Stimulated activated CD8-positive, alpha-beta memory T cell treated with anti-CD3 and anti-CD28 coated beads, Interleukin-4, amount 100 ng/mL, for 4 hours (primary cell): ENCODE measurements at places on chromosomes 1 and 21.

DNA sequence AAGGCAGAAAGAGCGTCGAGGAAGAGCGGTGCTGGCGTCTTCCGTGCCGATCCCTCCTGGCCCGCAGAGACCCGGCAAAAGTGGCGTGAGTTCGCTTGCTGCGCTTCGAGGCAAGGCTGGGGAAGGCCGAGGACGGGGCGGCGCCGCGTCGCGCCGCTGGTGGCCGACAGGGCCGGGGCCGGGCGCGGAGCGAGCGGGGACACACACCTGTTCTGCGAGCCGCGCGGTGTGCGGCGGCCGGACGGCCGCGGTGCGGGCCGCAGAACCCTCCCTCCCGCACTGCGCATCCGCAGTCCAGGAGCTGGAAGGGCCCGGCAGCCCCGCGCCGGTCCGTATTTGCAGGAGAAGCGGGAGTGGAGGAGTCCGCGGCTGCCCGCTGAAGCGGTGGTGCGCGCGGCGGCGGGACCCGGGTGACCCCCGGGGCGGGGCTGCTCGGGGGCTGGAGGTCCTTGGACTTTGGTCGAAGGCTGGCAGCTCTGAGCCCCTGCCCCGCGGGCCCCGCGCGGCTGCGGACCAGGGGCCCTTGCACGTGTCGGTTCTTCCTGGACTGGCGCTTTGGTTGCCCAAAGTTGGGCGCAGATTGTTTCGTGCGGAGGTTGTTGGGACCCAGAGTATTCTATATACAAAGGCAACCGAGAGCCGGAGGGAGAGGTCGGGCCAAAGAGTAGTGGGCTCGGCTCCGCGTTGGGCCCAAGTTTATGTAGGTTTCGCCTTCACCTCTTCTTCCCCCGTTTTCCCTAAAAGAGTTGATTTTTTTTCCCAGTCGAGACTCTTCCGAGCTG, 2.6 kb downstream of the RNF220 start:
- DNase-seq, result no peak

DNA sequence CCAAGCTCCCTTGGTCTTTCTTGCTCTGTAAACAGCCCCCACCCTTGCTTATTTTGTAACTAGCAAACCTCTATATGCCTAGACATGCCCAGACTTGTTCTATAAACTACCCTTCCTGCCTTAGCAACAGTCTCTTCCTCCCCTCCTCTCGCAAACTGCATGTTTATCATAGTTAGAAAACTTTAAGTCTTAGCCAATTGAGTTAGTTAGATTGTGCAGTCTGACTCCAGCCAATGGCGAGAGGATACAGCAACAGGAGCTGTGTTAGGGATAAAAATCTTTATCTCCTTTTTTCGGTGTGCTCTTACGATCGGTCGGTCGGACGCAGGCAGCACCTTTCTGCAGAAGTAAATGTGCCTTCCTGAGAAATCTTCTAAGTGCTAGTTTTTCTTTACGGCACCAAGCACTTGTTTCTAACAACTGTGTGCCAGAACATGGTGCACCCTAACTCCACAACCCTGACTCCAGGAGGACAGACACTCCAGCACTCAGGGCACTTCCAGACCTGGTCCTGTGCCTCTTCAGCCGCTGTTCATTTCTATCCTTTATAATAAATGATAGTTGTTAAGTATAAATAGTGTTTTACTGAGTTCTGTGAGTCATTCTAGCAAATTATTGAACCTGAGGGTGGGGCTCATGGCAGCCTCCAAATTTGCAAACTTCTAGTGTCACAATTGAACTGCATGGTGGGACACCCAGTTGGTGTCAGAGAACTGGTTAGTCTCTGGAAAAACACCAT, 25.7 kb upstream of the GNG4 start:
- DNase-seq, result no peak

DNA sequence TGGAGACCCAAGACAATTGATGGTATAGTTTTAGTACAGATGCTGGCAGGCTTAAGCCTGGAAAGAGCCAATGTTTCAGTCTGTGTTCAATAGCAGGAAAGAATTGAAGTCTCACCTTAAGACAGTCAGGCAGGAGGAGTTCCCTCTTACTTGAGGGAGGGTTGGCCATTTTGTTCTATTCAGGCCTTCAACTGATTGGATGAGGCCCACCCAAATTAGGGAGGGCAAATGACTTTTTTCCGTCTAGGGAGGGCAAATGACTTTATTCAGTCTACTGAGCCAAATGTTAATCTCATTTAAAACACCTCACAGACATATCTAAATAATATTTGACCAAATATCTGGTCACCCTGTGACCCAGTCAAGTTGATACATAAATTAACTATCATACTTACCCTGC, 31.4 kb upstream of the ELAVL4 start:
- DNase-seq, result no peak

- DNase-seq, result no peak
Measured at GRCh38 chr1:40640314-40641076, 25.0 kb downstream of the RIMS3 start.

DNA sequence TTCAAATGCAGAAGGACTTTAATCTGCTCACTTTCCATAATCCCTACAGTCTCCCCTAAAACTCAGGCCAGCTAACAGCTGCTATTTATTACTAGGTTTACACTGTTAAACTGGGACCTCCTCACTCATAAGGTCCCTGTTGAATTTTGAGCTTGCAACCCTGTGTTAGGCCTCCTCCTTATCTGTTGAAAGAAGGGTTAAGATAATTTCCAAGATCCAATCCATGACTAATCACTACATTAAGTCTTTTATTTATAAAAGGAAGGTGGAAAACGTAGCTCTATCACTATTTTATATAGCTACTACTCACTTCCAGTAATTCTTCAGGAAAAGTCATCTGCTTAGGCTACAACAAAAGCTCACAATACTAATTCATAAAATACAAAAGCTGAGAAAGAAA, 79.5 kb downstream of the EVI5 start:
- DNase-seq, result no peak

GRCh38 chr1:23020706-23021405, 1.6 kb downstream of the KDM1A start:
- no peak for DNase-seq

DNA sequence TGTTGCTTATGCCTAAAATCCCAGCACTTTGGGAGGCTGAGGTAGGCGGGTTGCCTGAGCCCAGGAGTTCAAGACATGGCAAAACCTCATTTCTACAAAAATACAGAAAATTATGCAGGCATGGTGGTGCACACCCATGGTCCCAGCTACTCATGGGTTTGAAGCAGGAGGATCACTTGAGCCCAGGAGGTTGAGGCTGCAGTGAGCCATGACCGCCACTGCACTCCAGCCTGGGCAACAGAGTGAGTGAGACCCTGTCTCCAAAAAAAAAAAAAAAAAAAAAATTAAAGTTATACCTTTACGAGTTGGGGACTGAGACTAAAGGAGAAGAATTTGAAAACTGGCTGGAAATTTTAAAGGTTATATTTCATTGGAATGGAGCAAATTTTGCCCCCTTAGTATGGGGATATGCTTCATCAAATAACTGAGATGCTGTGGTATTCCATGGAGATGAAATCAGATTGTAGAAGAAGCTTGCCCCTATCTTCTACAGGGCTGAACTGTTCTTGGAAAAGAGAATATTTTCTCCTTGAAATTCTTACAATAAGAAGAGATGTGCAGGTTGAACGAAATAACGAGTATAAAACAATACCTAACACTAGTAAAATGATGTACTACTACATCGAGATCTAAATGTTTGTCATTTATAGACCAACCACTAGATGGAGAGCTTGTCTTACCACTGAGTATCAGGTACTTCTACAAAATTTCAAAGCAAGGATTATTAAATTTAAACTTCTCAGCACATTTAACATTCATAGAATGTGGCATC, 34.9 kb upstream of the SCYL3 start:
- DNase-seq, result no peak

DNA sequence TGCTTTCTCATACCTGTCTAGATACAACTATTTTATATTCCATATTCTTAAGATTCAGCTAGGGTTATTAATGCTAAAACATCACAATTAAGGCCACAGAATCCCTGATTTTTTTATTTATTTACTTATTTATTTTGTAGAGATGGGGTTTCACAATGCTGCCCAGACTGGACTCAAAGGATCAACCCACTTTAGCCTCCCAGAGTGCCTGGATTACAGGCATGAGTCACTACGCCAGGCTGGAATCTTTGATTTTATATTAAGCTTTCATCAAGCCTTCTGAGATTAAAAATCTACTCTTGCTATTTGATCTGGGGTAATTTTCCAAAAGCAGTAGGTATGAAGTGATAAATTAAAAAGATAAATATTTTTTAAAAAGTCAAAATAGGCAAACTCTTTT, 38.9 kb downstream of the MCOLN2 start:
- DNase-seq, result no peak

GRCh38 chr1:22572818-22573217, 9.5 kb downstream of the EPHA8 start:
- DNase-seq, result no peak
